ENCODE measurements at places on chromosomes 5 and 9. TPM values are rescaled to one million over a fixed set of nuclear protein-coding genes. Genes with fewer than 3 reads are reported as not detected.

The QRFP gene
- total RNA-seq: not detected

- no peak for DNase-seq
These were observed 113.4 kb upstream of the MSX2 start for GRCh38 chr5:174610968-174611367.

- DNase-seq: no peak
These were observed 135.9 kb upstream of the OTULINL start for GRCh38 chr5:14445576-14446290.

The ZNF618 gene
- 1.8 TPM for total RNA-seq

DNA sequence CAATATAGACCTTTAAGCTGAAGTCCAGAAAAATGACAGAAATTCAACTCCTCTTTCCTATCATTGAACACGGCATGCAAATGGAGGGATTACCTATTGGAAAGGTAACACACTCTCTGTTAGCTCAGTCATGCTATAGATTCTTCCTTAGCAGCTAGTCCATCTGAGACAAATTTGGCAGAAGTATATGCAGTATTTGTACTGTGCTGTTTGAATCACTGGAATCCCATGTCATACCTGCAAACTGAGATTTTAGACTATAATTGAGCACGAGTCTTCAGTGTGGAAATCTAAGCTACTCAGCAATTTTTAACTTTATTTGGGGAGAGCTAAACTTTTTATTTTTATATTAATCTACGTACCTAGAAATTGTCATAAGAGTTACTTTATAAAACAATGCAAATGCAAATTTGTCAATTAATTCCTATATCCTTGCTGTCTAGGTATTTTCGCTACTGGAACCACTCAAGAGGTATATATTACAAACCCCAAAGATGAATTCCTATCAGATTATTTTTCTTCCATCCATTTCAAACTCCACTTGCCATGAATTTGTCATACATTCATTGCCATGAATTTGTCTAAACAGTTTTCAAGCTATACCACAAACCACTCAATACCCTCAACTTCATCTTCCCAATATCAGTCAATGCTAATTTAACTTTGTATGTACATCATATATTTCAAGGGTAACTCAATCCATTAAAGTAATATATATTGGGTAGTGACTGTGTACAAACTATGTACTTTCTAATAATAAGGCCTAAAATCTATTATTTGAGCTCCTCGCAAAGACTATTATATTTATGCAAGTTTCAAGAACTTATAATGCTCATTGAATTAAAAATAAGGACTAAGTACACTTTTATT lies 224.8 kb downstream of the MEF2C start:
- no peak for DNase-seq
